ENCODE measurements at places on chromosomes 5 and 9. TPM values are rescaled to one million over a fixed set of nuclear protein-coding genes. Genes with fewer than 3 reads are reported as not detected.

The SLC2A8 gene
- 14.5 TPM for total RNA-seq

The PDGFRB gene
- total RNA-seq = 0.54 TPM

The PCDHGC5 gene
- 0.27 TPM for total RNA-seq

GRCh38 chr5:35393901-35394300, 163.6 kb upstream of the PRLR start:
- DNase-seq = no peak

The DDX4 gene
- total RNA-seq = not detected

GRCh38 chr5:149302641-149303040, 31.0 kb downstream of the AFAP1L1 start:
- DNase-seq = no peak

GRCh38 chr5:97088774-97089148, 53.6 kb downstream of the LIX1 start:
- no peak for DNase-seq

DNA sequence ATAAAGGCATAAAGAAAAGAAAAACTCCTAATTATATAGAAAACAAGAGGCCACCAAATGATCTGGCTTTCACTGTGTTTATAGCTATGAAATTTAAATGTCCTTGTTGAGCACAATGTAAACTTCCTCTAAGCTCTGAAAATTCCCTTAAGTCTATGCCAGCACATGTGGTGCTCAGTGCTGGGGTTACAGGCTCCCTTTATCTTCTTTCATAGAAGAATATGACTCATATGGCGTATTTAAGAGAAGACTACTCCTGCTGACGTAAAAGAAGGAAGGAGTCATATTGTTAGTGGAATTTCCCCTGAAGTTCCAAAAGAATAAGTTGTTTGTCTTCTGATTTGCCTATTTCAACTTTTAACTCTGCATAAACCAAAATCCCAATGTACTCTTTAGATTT, 30.4 kb downstream of the RNF145 start:
- DNase-seq = peak; percentile 61

The BASP1 gene
- total RNA-seq = 7.8 TPM

- no peak for DNase-seq
These were observed 425.9 kb downstream of the SPOCK1 start for GRCh38 chr5:137073189-137073588.

The ISL1 gene
- total RNA-seq = not detected

The FOXD4L6 gene
- under 0.01 TPM for total RNA-seq

- DNase-seq = no peak
These were observed 270.2 kb downstream of the KDM4C start for GRCh38 chr9:7027996-7028395.

The COL27A1 gene
- 0.27 TPM for total RNA-seq

GRCh38 chr9:97487861-97488260, 13.6 kb upstream of the TMOD1 start:
- DNase-seq = no peak

DNA sequence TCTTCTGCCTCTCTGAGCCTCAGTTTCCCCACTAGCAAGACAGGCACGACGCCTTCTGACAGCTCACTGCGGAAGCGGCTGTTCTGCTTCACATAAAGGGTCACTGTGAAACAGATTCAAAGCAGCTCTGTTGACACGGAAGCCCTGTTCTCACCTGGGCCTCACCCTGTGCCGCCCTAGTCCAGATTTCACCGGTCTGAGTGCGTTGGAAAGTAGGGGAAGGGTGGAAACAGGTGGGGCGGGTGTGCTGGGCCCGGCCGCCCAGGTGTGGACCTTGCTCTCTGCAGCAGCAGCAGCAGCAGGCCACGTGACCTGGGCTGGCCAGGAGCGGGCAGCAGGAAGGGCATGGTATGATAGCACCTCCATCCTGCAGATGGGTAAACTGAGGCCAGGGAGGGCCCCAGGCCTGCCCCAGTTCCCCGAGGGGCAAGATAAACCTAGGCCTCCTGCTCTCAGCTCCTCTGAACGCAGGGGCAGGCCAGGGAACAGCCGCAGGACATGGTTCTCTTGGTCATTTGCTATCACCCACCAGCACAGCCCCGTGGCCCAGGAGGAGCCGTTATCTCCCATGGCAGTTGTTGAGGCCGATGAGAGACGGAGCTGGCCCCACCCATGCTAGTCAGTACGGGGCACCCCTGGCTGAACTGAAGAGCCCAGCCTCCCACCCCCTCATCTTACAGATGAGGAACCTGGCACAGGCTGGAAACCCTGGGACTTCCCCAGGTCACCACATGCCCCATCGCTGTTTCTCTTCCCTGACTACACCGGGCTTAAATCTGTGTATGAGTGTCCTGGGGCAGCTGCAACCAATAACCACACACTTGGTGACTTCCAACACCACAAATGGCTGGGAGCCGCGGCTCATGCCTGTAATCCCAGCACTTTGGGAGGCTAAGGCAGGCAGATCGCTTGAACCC, 12.1 kb downstream of the PTGES2 start:
- no peak for DNase-seq

All from hematopoietic multipotent progenitor cell (in vitro differentiated cells).